ENCODE measurements at places on chromosomes 7 and 10.

GRCh38 chr10:77231884-77232610 lies 405.6 kb downstream of the KCNMA1 start:
- DNase-seq, result no peak

- DNase-seq, result no peak
These were observed 10.2 kb downstream of the CRYGN start for GRCh38 chr7:151429560-151430331.

- DNase-seq, result no peak
These were observed 33.0 kb downstream of the ZNF33A start for GRCh38 chr10:38043516-38043915.

DNA sequence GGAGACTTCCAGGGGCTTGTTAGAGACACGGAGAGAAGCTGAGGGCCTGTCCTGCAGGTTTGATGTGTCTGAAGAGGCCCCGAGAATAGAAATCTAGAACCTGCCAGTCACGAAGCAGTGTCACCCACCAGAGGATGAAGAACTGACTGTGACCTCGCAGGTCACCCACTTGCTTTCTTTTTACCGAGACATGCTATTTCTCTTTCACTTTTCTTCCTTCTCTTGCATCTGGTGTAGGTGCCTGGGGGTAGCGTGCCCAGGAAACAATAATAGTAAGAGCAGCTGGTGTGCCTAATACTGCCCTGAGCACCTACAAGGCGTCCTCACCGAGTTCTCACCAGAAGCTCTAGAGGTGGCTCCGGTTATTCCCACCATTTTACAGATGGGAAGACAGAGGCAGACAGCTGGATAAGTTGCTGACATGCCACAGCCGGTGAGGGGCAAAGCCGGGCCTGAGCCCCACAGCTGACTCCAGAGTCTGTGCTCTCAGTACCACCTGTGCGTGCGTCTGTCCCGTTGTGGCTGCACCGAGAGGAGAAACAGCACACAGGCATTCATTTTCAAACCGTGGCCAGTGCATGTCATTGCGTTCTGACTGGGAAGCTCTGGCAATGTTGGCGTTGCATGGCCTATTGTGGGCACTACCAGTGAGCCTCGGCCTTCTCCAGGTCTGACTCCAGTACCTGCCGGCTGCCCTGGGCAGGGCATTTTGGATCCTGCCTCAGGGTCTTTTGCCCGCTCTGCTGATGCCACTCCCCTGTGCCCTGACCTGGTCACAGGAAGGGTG lies 7.8 kb downstream of the CHST3 start:
- DNase-seq, result no peak

GRCh38 chr7:15801041-15801440 lies 114.6 kb upstream of the MEOX2 start:
- DNase-seq, result peak; percentile 56

GRCh38 chr10:132588301-132589013 lies 50.9 kb downstream of the INPP5A start:
- no peak for DNase-seq

DNA sequence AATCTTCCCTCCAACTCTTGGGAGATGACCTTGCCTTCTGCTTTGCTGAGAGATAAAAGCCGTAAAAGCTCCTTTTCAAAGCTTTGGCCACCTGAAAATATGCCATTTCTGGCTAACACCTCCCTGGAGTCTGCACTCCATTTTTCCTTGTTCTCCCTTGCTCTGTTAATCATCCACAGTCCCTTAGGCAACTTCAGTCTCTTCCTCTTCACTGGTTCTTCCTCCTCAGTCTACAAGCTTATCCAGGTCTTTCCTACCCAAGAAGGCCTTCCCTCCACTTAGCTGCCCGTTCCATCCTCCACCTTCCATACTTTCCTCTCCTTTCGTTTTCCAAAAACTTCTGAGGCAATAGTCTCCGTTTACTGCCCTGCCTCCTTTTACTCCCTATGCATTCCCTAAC lies 30.5 kb downstream of the PAX2 start:
- DNase-seq, result no peak

GRCh38 chr7:3393862-3394261 lies 92.8 kb downstream of the SDK1 start:
- no peak for DNase-seq

- no peak for DNase-seq
These were observed 23.2 kb downstream of the PILRA start for GRCh38 chr7:100396421-100396982.

DNA sequence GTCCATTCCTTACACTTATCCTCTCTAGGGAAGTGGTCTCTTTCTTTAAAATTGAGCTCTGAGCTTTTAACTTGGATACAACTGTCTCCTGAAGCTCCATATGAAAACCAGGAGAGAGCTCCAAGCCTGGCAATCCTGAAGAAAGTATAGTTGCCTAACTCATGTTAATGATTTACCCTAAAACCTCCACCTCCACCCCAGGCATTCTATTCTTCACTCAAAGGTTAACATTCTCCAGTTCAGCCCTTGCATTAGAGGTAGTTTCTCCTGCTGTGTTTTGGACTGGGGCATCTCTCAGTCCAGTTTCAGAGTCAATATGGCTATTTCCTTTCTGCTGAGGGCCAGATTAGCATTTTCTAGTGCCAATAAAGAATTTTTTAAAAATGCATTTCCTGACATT lies 195.5 kb downstream of the SLC25A13 start:
- DNase-seq, result no peak

- no peak for DNase-seq
These were observed 101.3 kb downstream of the CNNM2 start for GRCh38 chr10:103019425-103019824.

GRCh38 chr7:132087421-132087820 lies 488.8 kb downstream of the PLXNA4 start:
- no peak for DNase-seq

DNA sequence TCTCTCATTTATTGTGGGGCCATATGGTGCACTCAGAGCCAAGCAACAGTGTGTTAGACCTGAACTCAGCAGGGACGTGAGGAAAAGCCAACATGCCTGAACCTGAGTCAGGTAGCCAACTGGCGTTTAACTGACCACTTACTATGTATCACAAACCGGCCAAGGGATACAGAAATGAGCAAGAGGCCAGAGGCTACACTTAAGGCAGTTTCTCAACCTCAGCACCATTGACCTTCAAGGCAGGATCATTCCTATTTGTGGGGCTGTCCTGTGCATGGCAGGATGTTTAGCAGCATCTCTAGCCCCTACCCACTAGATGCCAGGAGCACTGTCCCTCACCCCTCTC lies 103.5 kb upstream of the NANOS1 start:
- DNase-seq, result no peak

- DNase-seq, result no peak
These were observed 606.8 kb downstream of the PTPRN2 start for GRCh38 chr7:157980774-157981173.

DNA sequence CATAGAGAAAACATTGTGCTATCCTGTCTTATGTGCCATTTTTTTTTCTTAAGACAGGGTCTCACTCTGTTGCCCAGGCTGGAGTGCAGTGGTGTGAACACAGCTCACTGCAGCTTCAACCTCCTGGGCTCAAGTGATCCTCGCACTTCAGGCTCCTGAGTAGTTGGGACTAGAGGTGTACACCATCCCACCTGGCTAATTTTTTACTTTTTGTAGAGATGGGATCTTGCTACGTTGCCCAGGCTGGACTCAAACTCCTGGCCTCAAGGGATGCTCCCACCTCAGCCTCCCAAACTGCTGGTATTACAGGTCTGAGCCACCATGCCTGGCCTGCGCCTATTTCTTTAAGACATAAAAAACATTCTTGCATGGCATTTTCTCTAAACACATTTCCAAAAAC lies 20.6 kb downstream of the LYZL1 start:
- DNase-seq, result no peak

- no peak for DNase-seq
These were observed 245.4 kb downstream of the AUTS2 start for GRCh38 chr7:69843653-69844052.

- no peak for DNase-seq
These were observed 34.8 kb upstream of the TNPO3 start for GRCh38 chr7:129089521-129090212.

DNA sequence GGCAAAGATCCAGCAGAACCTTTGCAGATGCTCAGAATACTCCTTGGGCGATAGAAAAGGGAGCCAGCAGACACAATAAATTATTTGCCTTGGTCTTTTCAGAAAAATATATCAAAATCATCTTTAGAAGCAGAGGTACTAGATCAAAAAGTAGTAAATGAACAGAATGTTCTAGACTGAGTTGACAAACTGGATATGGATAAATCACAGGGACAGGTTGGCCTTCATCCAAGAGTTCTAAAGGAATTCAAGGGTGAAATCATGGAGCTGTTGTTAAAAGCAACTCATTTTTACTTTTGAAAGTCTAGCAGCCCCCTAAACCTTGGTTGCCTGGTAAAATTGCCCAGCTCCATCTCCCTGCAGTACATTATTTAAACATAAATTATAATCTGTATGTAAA lies 99.1 kb downstream of the PLCE1 start:
- peak; percentile 55 for DNase-seq

DNA sequence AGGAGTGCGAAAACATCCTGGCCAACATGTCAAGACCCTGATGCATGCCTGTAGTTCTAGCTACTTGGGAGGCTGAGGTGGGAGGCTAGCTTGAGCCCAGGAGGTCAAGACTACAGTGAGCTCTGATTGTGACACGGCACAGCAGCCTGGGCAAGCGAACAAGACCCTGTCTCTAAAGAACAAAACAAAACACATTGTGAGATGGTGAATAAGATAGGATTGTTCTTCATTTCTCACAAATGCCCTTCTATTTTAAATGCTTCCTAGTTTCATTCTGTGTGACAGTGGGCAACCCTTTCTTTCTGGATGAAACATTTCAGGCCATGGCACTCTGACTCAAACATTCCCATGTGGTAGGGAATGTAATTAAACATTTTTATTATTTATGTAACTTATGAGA lies 13.5 kb downstream of the EFCAB10 start:
- no peak for DNase-seq

GRCh38 chr10:130721971-130722370 lies 585.8 kb downstream of the GLRX3 start:
- no peak for DNase-seq

DNA sequence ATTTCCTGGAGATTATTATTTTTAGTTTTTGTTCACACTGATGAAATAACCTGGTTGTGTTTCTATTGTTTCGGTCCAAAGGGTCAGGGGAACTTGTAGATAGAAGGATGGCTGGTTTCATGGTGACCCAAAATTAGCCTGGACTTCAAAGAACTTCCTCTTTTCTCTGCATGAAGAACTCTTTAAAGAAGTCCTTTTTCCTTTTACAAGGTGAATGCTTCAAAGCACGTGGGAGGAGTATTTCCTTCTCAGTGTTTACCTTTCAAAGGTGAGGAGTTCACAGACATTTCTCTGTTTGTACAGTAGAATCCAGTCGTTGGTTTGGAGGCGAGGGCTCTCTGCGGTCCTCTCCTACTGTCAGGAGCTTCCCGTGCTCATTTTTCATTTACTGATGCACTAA lies 561.7 kb downstream of the GATA3 start:
- DNase-seq, result no peak

DNA sequence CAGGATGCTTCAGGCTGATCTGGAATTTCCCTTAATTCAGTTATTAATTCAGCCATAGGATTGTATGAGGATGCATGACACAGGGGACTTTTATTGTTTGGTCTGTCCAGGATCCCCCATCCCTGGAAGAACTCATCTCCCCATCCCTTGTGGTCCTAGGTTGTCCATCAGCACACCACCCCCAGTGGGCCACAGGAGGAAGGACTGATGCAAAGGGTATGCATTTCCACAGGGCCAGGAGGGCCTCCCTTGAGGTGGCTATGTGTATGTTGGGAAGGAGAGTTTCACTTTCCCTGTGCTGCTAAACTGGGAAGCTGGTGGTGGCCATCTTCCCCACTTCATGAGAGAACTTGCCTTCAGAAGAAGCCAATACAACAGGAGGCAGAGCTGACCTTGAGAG lies 44.6 kb upstream of the GRB10 start:
- no peak for DNase-seq

- DNase-seq, result no peak
These were observed 16.4 kb upstream of the LGI1 start for GRCh38 chr10:93741367-93741766.

- peak; percentile 43 for DNase-seq
These were observed 44.6 kb upstream of the RSBN1L start for GRCh38 chr7:77651575-77652162.

- no peak for DNase-seq
These were observed 594.9 kb upstream of the IGFBP3 start for GRCh38 chr7:46515844-46516590.

DNA sequence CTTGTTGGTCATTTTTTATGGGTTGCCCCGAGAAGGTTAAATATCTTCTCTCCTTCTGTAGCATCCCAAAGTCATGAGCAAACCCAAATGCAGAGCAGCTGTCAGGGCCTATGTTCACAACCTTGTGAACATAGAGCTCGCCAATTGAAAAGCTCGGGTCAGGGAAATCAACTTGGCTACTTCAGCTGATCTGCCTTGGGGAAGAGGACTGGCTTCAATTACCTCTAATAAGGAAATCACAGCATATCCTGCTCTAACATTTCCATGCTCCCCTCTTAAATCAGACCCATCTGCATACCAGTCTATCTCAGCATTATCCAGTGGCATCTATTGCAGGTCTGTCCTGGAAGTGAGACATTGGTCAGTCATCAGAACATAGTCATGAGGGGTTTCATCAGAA lies 105.6 kb downstream of the ANKRD26 start:
- DNase-seq, result no peak

- DNase-seq, result peak; percentile 37
These were observed 70.2 kb downstream of the HTR7 start for GRCh38 chr10:90787393-90788198.

DNA sequence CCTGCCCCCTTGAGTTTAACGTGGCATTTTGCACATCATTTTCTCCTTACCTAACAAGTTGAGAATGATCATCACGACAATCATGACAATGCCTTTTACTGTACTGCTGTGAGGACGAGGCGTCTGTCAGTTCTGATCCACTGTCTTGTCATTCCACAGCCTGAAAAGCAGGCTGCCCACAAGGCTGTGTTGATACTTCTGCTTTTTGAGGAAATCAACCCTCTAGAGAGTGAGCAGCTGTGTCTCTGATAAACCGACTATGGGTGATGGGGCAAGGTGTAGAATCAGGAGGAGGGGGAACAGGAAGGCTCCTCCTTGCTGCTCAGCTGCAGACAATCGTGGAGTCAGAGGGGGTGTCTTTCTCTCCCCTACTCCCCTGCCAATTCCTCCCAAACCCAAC lies 30.6 kb upstream of the C10orf120 start:
- no peak for DNase-seq

DNA sequence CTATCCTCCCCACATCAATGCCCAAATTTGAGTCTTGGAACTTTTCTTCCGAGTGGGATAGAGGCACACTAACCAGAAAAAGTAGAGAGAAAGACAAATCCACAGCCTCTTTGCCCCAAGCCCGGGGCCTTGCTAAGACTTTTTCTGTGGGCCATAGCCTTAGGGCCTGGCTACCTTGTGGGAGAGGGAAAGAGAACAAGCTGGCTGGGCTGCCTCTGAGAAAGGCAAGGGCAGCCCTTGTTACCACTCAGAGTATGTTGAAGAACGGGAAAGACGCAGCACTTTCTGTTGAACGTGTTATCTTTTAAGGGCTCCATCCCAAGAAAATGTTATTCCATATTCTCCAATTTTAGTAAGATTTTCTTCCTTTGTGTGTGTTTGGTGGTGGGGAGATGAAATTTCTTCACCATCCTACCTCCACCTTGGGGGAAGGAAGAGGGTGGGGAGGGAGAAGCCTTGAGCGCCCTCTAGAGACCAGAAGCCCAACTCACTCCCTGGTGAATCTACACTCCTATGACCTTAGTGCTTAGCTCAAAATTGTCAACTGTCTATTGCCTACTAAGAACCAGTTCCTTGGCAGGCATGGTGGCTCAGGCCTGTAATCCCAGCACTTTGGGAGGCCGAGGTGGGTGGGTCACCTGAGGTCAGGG lies 3.9 kb upstream of the NRF1 start:
- DNase-seq, result peak; percentile 23

Measured in astrocyte of the spinal cord (primary cell).